ENCODE measurements at places on chromosomes 13 and 19.
A peak's percentile ranks its signal among the peaks of the same experiment; 100 is the strongest.

- no peak for DNase-seq
These were observed 33.4 kb downstream of the STARD13 start for GRCh38 chr13:33252135-33252534.

DNA sequence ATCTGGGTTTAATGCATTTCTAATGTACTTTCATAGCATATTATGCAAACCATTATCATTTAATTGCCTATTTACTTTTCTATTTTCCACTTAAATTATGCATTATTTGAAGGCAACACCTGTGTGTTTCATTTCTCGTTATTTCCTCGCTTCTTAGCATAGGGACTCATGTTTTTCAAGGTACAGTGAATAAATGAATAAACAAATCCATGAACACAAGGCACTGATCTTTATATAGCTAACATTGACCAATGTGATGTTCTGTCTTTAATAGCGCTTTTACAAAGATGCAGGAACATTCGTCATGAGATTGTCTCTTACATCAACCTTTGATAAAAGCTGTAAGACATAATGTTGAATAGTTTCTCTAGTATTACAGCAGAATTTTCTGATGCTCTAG, 121.2 kb downstream of the B3GLCT start:
- no peak for DNase-seq

- no peak for DNase-seq
These were observed 80.9 kb upstream of the DOCK9 start for GRCh38 chr13:99058527-99059495.

DNA sequence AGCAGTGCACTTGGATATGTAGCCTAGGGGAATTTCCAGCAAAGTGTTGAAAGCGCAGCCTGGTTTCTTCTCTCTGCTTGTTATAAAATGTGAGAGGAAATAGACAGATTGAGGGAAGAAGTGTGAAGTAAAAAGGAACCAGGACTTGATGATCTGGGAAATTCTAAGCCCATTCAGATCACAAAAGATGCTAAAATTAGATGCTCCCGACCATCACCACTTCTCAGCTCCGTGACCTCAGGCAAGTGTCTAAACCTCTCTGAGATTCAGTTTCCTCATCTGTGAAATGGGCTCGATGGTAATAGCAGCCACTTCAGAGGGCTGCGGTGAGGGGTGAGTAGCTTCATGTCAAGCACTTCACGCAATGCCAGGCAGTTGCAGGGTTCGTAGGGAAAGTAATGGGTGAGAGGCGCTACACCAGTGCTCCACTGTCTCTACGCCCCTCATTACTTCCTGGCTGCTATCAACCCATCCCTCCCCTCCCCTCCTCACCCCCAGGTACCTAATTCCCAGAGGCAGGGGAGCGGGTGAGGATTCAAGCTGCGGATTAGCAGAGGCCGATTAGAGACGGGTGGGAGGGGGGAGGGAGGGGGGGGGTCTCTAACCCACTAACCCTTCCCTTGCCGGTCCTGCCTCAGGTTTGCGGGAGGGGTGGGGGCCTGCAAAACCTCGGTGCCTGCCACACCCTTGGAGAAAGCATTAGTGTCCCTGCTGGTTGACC, 9.0 kb upstream of the NFIC start:
- DNase-seq, result no peak

DNA sequence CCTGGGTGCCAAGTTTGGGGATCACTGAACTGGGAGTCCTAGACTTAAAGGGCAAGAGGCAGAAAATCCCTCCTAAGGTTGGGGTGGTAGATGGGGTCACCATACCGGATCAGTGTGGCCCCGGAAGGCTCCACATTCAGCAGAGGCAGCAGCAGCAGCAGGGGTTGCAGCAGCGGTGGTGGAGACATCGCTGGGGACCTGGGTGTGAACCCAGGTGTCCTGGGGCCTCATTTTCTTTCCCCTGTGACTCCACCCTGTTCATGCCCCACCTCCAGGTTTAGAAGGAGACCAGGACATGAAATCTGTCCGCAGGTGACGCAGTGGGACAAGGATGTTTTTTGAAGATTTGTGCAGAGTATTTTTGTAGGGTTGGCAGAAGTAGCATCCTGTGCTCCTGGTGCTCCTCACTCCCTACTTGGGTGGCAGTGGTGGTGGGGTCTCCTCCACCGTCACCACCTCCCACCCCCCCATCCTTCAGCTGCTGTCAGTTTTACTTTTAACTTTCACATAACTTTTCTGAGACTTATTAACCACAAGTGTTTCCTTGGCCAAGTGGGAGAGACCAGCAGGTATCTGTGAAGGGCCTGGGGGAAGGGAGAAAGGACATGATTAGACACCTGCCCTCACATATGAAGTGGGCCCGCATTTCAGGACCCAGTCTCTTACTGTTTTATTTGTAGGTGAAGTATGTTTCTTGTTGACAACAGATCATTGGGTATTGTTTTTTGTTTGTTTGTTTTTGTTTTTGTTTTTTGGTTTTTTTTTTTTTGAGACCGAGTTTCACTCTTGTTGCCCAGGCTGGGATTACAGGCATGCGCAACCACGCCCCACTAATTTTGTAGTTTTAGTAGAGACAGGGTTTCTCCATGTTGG, at the start of gene NAPSA:
Gene NAPSA (minus strand): TSS at position 206 of the 873 bp plus-strand sequence. CDS start 18 bp downstream, at position 188.
- no peak for DNase-seq

GRCh38 chr13:40123962-40124632, 468.6 kb downstream of the COG6 start:
- DNase-seq, result no peak

GRCh38 chr13:100347968-100348367, 240.6 kb downstream of the GGACT start:
- no peak for DNase-seq

- no peak for DNase-seq
These were observed 13.3 kb downstream of the ZNF574 start for GRCh38 chr19:42089191-42089750.

DNA sequence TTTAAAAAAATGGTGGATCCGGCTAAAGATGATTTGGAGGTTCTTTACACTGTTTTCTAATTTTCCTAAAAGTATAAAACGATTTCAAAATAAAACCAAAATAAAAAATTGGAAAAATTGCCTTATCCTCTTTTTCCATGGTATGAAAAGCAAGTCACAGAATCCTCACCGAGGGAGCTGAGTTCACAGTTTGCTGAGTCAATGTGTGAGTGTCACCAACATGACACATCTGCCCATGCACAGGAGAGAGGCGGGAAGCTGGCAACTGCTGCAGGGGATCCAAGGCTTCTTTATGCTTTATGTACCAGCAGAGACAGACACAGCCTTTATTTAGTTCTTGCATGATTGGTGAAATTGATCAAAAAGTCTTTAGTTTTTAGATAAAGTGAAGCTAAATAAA, 157.8 kb downstream of the TNFSF13B start:
- no peak for DNase-seq

DNA sequence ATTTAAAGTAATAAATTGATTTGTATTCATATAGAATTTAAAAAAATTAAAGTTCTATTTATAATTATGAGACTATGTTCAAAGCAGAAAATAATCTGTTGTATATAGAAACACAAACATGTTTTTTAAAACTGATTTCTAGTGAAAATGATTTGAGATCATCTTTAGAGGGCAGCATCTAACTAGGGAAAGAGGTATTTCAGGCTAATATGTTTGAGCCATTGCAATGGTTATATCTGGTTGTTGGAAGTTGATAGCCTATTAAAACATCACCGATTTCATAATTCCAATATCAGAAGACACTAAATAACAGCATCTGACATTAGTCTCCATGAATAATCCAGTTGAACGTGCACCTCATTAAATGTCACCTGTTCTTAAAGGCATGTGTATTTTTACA, 79.8 kb upstream of the SLITRK6 start:
- no peak for DNase-seq

GRCh38 chr19:5218963-5219530, 121.6 kb downstream of the PTPRS start:
- DNase-seq, result no peak

- DNase-seq, result no peak
These were observed 66.1 kb downstream of the ATP7B start for GRCh38 chr13:51945149-51945548.

- DNase-seq, result no peak
These were observed 43.7 kb downstream of the TSSK6 start for GRCh38 chr19:19471682-19472081.

DNA sequence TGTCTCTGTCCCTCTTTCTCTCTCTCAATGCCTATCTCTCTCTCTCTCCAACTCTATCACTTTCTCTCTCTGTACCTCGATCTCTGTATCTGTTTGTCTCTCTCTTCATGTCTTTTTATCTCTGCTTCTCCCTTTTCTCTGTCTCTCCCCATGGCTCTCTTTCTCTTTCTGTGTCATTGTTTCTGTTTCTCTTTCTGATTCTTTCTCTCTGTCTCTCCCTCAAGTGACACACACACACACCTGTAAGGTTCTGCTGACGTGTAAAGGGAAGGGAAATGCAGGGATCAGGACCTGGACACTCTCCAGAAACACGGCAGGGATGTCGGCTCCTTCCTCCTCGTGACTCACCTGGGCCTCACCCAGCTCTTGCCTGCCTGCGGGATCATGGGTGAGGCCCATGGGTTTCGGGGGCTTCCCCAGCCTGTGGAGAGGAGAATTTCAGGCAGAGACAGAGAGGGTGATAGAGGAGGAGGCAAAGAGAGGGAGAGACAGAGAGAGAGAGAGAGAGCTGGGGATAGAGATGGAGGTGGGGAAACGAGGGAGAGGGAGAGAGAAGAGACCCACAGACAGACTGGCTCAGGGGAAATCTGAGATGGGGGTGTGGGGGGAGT, 5.4 kb upstream of the PLAUR start:
- no peak for DNase-seq

DNA sequence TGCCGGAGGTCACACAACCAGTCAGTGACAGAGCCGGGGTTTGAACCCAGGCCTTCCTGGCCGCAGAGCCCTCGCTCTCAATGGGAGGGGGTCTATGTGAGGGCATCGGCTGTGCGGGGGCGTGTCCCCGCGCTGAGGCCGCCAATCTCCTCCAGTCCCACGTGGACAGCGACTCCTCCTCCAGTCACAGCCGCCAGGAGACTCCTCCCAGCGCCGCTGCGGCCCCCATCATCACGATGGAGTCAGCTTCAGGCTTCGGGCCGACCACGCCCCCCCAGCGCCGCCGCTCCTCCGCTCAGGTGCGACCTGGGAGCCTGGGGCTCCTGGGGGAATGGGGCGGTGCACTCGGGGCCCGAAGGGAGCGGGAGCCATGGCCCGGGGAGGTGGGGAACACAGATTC, 6.0 kb downstream of the SPRED3 start:
- DNase-seq, result peak; percentile 22

DNA sequence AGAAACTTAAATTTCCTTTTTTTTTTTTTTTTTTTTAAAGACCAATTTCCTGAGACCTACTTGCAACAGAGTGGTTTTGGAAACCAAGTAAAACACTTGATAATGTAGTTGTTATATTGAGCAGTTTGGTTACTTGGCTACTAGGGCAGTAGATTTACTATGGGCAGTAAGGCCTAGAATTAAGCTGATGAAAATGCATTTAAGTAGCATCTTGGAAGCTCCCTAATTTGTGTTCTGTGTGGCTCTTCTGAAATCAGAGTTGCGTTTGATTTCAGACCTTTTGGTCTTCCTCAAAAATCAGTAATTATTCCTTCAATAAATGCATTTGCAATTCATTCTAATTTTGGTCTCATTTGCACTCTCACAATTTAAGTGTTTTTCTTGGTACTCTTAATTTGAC, 810 bp downstream of the GPR180 start:
- DNase-seq, result no peak

- DNase-seq, result no peak
These were observed 14.3 kb upstream of the ZNF667 start for GRCh38 chr19:56491399-56491798.

DNA sequence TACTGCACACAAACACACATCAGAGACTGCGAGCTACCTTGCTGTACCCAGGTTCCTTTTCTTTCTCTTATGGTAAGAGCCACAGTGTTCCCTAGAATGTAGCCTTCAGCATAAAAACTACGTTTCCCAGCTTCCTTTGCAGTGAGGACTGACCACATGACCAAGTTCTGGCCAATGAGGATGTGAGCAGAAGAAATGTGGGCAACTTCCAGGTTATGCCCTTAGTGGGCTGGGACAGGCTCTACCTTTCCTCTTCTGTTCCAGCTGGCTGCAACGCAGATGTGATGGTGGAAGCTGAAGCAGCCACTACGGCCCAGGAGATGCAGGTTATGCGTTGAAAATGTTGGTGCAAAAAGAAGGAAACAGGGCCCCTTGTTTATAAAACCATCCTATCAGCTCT, 27.5 kb downstream of the VRK3 start:
- DNase-seq, result no peak

DNA sequence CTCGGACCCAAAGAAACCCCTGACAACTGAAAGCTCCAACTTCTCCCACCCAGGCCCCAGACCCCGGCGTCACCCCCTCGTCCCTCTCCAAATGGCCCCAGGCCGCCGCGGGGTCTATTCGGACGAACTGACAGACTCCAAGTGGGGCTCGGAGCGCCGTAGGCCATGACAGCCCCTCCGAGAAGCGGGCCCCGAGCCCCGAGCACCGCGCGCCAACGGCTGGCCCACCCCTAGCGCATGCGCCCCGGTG, 360 bp downstream of the DDX39A start:
- DNase-seq, result no peak

- no peak for DNase-seq
These were observed at the start of gene KMT2B for GRCh38 chr19:35717665-35718344. KMT2B (plus strand) TSS chr19:35718003; CDS start chr19:35718019, 16 bp downstream.

GRCh38 chr19:30011051-30011578, 69.1 kb downstream of the URI1 start:
- DNase-seq, result no peak

GRCh38 chr19:14848822-14849221, at the start of gene OR7A10:
OR7A10 (minus strand) TSS chr19:14848922; CDS start chr19:14841877, 7,045 bp downstream.
- no peak for DNase-seq

- DNase-seq, result no peak
These were observed 40.3 kb upstream of the SGCG start for GRCh38 chr13:23140492-23140891.

- no peak for DNase-seq
These were observed 465.7 kb downstream of the MYO16 start for GRCh38 chr13:109095126-109095525.

GRCh38 chr13:73278186-73278585, 219.4 kb downstream of the KLF5 start:
- DNase-seq, result no peak

GRCh38 chr13:46478651-46479050, 74.3 kb upstream of the LRCH1 start:
- DNase-seq, result no peak

GRCh38 chr19:50224986-50225747, 21.7 kb downstream of the MYH14 start:
- no peak for DNase-seq

DNA sequence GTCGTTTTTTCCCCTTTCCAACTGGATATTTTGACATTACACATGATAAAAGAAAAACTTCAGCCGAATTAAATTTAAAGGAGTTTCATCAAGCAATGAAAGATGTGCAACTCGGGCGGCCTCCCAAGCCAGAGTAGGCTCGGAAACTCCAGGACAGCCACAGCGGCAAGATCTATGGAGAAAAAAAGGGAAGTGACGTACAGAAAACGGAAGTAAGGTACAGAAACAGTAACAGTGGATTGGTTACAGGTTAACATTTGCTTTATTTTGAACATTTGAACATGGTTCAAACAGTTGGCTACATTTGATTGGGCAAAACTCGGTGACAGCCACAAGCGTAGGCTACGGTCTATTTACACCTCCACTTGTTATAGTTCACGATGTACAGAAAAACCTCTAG, 30.5 kb upstream of the FAM124A start:
- no peak for DNase-seq

- no peak for DNase-seq
These were observed 1.6 kb downstream of the SIX5 start for GRCh38 chr19:45767410-45767880.

All from activated T-helper 1 cell treated with anti-CD3 and anti-CD28 coated beads, Interleukin-2, amount 50 U/mL, for 16 hours (primary cell).